ENCODE measurements at places on chromosomes 12 and 14.
A peak's percentile ranks its signal among the peaks of the same experiment; 100 is the strongest.

DNA sequence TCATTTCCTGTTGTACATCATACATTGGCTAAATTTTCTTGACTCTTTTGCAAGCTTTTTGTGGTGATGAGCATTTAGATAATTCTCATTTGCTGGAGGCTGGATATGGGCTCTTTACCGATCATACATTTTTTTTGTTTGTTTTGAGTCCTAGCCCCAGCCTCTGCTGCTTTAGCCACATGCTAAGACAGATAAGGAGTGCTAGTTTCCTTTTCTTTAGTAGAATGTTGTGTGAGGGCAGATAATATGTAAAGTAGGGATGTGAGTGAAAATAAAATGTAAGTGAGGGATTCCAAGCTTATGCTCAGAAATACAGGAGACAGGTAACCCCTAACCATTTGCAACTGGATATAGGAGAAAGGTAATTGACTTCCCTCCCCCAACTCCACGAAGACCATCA is 405.7 kb downstream of the TRHDE start:
- DNase-seq: no peak

- DNase-seq: no peak
Measured at GRCh38 chr14:75091251-75091650, 21.8 kb downstream of the ZC2HC1C start.

- no peak for DNase-seq
Measured at GRCh38 chr12:28237423-28237822, 47.2 kb downstream of the CCDC91 start.

- DNase-seq: no peak
Measured at GRCh38 chr14:105083926-105084685, 18.9 kb upstream of the GPR132 start.

GRCh38 chr12:13697973-13698372 is 283.4 kb downstream of the GRIN2B start:
- DNase-seq: no peak

DNA sequence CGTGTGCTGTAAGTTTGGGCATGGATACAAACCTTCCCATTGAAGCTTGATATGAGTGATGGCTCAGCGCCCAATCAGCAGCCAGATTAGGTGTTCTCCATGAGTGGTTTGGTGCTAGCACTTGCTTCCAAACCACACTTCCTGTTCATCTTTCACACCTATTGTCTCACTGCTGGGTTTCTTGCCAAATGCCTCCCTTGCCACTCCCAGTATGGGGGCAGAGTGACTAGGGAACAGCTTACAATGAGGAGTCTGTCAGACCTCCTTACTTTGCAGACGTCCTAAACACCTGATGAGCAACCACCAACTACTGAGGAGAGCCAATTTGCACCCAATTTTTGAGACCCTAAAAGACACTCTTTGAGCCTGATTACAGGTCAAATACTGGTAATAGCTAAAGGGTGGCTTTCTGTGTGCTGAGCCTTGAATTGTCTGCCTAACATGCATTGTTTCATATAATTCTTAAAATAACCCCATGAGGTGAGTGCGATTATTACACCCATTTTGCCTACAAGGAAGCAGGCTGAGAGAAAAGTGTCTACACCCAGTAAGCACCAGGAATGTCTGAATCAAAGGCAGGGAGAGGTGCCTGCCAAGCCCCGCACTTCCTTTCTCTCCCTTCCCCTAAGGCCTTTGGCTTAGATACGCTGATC is 48.4 kb upstream of the FOS start:
- peak; percentile 40 for DNase-seq

- DNase-seq: no peak
Measured at GRCh38 chr12:86170051-86170450, 86.1 kb downstream of the MGAT4C start.

- DNase-seq: no peak
Measured at GRCh38 chr12:29709054-29709453, 74.7 kb downstream of the TMTC1 start.

GRCh38 chr14:30333934-30334333 is 225.0 kb upstream of the G2E3 start:
- DNase-seq: no peak

- DNase-seq: no peak
Measured at GRCh38 chr12:6405963-6406362, 22.0 kb downstream of the LTBR start.

- DNase-seq: no peak
Measured at GRCh38 chr14:92874962-92875661, 47.8 kb upstream of the CHGA start.

DNA sequence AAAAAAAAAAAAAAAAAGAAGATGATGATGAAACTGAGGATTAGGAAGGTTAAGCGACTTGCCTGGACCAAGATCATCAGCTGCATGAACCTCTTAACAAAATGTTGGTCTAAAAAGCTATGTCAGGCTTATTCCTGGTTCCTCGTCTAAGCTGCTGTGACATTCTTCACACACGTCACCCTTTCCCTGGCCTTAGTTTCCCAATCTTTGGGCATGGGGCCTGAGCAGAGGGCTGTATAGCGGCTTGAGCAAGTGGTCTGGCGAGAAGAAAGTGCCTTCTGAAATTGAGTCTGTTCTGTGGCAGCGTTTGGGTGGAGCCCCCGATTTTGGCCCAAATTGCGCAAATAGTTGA is 58.7 kb upstream of the CCND2 start:
- no peak for DNase-seq

DNA sequence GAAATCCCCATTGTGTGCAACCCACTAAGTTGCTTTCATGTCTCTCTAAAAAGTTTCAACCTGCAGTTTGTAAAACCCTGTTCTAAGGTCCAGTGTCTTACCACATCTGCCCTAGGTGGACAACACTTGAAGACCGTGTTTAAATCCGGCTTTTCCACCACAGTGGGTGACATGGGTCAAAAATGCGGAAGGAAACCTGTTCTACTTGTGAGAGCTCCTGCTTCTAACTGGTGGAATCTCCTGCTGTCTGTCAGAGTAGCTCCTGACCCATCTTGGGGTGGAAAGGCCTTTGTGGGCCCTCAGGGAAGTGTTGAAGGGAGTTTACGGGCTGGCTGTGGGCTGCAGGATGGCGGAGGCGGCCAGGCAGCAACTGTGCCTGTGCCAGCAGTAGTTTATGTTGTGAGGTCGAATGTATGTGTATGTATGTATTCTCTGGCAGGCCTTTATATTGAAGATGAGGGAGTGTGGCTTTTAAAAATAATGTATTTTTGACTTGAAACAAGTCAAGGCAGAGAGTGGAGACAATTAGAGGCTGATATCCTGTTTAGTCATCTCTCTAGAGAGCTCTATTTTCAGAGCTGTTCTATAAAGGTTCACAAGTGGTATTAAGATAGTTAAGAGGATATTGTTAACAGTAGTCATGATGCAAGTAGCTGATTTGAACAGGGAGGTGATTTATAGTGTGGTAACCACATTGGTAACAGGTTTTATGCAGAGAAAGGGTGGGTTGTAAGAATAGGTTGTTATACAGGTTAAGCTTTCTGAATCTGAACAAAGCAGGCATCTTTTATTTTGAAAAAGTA is 67.0 kb downstream of the PRKCH start:
- peak; percentile 12 for DNase-seq

DNA sequence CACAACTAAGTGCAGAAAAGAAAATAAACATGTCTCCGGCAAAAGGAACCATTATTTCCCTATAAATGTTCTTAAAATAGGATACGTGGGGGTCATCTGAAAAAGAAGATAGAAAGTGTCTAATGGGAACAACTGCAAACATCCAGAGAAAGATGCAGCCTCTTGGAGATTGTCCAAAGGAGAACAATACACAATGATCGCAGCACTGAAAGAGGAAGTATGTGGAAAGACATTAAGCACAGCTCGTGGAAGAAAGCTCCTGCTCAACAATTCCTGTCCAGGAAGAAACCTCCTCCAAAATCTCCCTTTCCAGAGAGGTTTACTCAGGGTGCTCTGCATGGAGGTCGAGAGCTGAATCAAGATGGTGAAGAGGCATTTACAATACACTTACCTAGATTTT is 2.5 kb upstream of the LALBA start:
- no peak for DNase-seq

DNA sequence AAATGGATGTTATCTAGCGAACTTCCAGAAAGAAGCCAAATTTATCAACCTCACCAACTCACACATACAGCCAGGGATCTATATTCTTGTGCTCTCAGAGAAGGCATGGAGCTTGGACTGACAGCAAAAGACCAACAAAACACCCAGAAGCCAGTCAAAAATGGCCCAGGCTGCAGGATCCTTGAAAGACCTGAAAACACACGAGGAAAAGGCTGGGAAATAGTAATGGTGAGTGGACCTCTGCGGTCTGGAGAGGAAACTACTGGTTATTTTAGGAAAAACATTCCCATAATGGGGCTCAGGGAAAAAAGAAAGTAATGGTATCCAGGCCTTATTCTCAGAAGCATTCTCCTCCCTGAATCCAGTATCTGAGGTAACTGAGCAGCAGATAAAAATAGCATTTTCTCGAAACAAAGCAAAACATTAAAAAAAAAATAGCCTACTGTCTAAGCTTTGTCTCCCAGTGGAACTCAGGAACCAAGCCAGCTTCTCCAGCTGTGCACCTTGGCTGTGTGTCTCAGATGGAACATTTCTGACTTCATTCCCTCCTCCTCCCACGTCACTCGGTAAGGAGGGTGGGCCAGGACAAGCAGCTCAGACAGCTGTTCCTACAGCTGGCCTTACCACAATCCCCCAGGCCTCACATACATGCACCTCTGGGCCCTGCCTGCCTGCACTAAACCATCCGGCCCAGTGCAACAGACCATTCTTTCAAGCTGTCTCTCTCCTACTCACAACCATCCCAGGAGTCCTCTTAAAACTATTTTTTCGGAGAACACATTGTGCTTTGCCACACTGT is 249.9 kb downstream of the DAD1 start:
- peak; percentile 8 for DNase-seq

DNA sequence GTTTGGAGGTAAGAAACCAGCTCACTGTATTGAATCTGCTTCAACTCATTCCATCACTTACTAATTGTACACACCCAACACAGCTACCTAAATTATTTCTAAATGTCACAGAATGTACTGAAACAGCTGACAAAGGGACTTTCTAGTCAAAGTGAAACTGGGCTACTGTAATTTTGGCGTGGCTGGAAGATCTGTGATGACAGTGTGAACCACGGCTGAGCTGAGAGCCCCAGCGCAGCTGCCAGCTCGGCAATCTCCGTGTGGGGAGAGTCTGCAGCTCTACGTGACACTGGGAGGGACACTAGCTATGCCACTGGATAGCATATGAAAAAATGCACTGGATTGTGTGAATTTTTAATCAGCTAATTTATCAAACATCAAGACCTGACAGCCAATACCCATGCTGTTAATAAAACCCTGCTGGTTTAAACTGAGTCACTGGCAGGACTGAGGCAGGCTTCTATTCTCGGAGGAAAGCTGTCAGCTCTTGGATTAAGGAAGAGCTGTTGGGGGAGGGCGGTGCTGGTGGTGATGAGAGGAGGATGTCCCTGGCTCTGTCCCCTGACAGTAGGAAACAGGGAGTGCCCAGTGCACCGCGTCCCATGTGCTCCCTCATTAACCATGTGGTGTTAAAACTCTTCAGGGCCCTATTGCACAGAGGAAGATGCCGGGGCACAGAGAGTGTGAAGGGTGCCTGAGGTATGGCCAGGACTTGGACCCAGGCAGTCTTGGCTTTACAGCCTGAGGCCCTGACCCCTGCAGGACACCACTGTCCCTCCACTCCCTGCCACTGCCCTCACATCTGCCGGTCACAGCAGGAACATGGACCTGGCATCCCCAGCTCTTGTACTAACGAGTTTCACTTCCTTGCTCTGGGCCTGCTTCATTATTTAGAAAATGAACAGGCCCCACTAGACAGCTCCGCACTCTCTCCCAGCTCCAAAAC is 13.3 kb downstream of the SLC15A4 start:
- DNase-seq: peak; percentile 51

DNA sequence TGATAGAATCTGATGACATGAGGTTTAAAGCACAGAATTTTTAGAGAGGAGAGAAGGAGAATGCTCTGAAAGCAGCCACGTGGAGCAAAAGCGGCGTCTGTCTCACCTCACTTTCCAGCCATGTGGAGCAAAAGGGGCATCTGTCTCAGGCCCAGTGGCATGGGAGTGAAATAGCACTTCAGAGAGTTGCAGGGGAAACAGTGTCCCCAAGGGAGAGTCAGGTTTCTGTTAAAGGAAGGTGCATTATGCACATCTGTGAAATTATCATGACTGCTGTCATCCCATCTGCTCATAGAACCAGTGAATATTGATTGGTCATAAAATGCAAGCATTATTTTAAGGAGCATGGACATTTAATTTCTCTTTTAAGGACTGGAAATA is 124.0 kb downstream of the BICD1 start:
- DNase-seq: no peak

GRCh38 chr12:104055686-104056388 is 5.8 kb upstream of the GLT8D2 start:
- peak; percentile 68 for DNase-seq

- peak; percentile 83 for DNase-seq
Measured at GRCh38 chr12:89373763-89374572, 21.7 kb upstream of the DUSP6 start.

- DNase-seq: no peak
Measured at GRCh38 chr14:86683561-86683960, 1153.6 kb downstream of the FLRT2 start.

DNA sequence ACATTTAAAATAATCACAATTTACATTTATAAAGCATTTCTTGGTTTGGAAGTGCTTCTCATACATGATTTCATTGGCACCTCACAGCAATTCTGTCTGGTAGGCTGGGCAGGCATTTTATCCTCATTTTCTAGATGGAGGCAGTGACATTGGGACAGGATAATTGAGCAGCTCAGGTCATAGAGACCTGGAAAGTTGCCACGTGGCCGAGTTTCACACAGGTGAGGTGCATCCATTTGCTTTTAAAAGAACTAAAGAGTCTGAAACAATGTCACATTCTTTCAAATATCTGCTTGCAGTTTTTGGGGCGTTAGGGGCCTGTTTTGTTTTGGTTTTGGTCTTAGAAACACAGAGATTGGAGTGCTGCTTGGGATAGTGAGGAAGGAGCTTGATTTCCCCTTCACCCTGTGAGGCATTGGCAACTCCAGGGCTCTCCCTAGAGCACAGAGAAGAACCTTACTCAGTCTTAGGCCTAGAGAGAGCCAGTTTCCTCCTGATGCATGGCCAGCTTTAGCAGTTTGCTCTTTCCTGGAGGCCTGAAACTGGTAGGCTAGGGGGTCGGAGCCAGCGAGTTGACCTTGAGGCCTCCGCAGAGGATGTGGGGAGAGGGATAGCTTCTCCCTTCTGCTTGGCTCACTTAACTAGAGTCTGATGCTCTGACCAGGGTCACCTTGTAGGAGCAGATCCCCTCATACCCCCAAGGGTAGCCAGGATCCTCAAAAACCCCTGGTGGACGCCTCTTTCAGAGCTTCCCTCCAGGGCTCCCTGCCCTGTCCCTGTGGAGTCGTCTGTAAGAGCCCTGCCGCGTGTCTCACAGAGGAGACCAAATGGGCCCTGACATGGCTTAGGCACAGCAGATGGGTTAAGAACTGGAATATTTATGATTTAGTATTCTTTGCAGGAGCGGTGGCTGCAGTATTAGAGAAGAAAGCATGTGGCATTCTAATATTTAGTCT is 34.9 kb upstream of the JDP2 start:
- no peak for DNase-seq

DNA sequence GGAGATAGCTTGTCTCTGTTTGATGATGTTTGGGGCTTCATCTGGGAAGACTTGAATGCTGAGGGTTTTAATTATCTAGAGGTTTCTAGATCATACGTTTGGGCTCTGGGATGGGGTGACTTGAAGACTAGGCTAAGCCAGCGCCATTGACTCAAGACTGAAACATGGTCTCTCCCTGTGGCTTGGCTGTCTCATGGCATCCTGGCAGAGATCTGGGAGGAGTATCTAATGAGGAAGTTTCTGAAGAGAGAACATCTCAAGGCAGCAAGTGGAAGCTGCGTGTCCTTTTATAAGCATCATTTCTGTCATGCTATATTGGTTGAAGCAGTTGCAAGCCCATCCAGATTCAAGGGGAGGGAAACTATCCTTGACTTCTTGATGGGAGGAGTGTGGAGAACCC is 104.8 kb downstream of the UNC79 start:
- DNase-seq: no peak
